HFF-Myc (cell line): ENCODE measurements at places on chromosomes 3 and 15.

DNA sequence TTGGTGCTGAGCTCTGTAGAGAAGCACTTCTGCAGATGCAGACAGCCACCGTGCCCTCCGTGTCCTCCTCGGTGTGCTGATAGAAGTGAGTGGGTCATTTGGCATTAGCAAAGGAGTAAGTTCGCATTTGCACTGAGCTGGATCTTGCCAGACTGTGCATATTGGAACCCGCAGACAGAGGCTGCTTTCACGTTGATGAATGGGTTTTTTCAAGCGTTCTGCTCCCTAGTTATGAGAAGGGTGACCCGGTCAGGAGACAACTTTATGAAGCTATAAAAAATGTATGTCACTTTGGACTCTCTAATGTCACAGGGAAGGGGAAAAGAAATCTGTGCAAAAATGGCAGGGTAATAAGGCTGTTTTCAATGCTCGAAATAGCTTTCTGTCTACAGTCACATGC lies 739.4 kb downstream of the MCTP2 start:
- no peak for DNase-seq

DNA sequence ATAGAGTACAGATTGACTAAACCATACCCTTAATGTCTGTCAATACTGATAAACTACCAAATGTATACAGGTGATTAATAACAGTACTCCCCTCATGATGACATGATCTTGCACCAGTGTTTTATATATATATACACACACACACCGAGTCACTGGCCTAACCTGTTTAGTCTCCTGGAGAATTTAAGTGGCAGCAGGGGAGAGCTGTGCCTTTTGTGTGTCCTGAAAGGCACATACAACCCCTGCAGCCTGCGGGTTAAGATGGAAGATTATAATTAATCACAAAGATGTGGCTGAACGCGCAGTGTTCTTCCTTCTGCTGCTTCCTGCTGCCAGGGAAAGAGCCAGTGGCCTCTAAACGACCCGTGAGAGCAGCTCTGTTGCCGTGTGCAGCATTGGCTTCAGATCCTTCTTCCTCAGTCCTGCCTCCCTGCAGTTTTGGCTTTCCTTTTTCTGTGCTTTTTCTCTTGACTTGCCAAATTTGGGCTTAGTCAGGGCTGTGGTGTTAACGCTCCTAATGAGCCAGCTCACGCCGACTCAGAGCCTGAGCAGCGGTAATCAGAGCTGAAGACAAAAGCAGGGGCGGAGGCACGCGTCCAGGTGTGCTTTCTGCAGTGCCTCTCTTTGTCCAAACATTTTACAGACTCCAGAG lies 42.5 kb upstream of the UBE3A start:
- DNase-seq, result no peak

DNA sequence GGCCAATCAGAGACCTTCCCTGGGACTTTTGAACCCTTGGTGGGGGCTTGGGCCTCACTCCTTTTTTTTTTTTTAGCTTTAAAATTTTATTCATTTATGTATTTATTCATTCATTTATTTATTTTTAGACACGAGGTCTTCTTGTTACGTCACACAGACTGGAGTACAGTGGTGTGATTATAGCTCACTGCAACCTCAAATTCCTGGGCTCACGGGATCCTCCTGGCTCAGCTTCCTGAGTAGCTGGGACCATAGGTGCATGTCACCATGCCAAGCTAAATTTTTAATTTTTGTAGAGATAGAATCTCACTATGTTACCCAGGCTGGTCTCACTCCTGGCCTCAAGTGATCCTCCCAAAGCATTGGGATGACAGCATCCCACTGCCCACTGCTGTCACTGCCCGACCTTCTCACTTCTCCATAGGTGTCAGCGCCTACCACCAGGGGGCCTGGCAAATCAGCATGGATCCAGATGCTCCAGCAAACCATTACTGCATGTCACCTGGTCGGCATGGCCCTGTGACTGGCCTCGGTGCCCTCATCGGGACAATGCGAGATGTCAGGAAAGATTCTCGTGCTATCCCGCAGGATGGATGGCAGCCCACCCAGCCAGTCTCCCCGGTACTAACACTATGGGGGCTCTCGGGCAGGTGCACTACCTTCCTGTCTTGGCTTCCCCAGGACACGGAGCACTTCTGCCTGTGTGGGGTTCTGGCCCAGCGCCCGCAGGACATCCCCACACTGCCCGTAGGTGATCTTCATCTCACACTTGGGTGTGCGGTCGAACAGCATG lies 3.0 kb downstream of the MYL3 start:
- DNase-seq, result no peak

- no peak for DNase-seq
Measured at GRCh38 chr15:85973584-85974347, 105.9 kb upstream of the AGBL1 start.

GRCh38 chr15:61653110-61653509 lies 407.1 kb downstream of the VPS13C start:
- no peak for DNase-seq

DNA sequence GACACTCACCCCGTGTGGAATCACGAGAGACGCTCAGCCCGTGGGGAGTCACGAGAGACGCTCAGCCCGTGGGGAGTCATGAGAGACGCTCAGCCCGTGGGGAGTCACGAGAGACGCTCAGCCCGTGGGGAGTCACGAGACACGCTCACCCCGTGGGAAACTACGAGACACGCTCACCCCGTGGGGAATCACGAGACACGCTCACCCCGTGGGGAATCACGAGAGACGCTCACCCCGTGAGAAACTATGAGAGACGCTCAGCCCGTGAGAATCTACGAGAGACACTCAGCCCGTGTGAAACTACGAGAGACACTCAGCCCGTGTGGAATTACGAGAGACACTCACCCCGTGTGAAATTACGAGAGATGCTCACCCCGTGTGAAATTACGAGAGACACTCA lies 49.8 kb downstream of the ADAMTS17 start:
- no peak for DNase-seq
